Adrenal gland (tissue), 19 donors: ENCODE measurements at places on chromosomes 5 and 9. TPM values are rescaled to one million over a fixed set of nuclear protein-coding genes. Genes with fewer than 3 reads are reported as not detected.
A peak's percentile ranks its signal among the peaks of the same experiment; 100 is the strongest.

DNA sequence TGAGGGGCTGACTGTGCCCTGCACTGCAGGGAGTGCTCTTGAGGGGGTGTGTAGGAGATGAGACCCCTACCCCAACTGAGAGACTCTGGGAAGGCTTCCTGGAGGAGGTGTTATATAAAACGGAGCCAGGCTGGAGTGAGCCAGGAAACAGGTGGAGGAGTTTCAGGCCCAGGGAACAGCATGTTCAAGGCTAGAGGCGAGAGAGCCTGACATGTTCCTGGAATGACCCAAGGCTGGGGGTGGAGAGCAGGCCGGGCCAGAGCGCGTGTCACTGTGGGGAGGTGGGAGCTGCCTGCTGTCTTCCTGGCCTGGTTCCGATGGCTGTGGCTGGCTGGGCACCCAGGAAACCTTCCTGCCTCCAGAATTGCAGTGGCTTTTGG lies 48.7 kb downstream of the RXRA start:
- no peaks in the 10 kb centered on the region for H3K36me3 ChIP-seq
- no peak overlapping the region for H3K4me3 ChIP-seq
- H3K4me1 ChIP-seq, result peaks cover 99% of the 10 kb centered on the region
- peak; percentile 93 for DNase-seq
- peak overlapping the region; percentile 99 for H3K27ac ChIP-seq

DNA sequence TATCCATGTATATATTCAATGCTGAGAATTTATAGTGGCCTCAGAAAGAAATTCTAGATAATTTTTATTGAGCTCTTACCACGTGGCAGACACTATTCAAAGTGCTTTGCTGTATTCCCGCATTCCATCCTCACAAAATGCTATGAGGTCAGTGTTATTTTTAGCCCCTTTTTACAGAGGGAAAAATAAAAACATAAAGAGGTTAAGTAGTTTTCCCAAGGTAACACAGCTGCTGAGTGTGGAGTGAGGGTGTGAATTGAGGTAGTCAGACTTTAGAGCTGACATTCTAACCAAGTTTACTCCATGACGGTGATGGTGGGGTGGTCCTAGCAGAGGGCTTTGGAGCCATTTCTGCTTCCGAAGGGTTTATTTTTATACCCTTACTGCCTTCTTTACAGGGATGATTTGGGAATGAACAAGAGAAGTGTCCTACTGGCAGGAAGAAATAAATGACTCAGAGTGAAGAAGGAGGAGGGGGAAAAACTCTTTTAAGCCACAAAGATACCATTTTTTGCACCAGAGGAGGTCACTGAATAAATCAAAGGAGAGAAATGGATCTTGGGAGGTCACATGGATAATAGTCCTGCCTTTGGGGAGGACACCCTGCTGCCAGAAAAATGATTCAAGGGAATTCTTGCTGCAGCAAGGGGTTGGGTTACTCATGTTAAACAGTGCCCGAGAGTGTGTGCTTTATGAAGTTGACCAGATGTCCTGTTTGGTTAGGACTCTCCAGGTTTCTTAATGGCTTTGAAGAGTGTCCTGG lies 76.1 kb downstream of the HMHB1 start:
- H3K4me3 ChIP-seq, result no peak overlapping the region
- no peak overlapping the region for H3K27ac ChIP-seq
- H3K36me3 ChIP-seq, result no peaks in the 10 kb centered on the region
- no peaks in the 10 kb centered on the region for H3K4me1 ChIP-seq
- H3K27me3 ChIP-seq, result no peaks in the 10 kb centered on the region

The SLC45A2 gene
- not detected for total RNA-seq

DNA sequence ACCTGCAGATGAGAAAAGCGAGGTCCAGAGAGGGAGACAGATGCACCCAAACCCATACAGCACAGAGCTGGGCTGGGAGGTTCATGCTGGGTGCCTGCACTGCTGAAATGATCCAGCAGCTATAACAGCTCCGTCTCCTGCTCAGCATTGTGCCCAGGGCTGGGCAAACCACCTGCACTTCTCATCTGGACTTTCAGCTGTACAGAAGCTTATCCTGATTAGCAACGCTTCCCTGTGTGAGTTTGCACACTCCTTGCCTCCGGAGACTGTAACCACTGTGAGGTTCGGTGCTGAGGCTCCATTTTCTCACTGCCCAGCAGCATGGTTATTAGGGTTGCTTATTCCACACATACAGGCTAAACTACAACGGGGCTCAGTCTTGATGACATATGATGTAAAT lies 326.1 kb downstream of the ASTN2 start:
- DNase-seq, result no peak
- no peak overlapping the region for H3K4me3 ChIP-seq
- no peaks in the 10 kb centered on the region for H3K27me3 ChIP-seq
- no peak overlapping the region for H3K27ac ChIP-seq
- H3K4me1 ChIP-seq, result no peaks in the 10 kb centered on the region

The GSN gene
- 636 TPM for total RNA-seq

The CDKN2A gene
- 15.9 TPM for total RNA-seq

- H3K36me3 ChIP-seq, result no peaks in the 10 kb centered on the region
- H3K27me3 ChIP-seq, result no peaks in the 10 kb centered on the region
- no peak overlapping the region for H3K4me3 ChIP-seq
- DNase-seq, result no peak
- peaks cover 17% of the 10 kb centered on the region for H3K4me1 ChIP-seq
Measured at GRCh38 chr5:110351430-110351829, 375.0 kb downstream of the TMEM232 start.

DNA sequence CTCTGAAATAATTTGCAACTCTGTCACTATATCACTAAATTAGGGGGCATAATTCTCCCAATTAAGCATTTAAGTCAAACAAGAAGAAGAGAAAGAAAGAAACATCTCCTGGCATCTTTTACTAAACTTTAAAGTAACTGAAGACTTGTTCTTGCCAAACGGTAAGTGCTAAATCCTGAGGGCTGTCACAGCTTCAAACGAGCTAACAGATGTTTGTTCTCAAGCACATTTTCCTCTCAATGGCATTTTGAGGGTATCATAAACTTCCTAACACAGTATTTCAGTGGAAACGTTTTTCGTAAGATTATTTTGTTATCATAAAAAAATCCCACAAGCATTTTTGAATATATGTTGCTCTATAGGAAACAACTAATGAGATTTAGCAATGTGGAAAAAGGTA lies 169.5 kb upstream of the TAS2R1 start:
- H3K27ac ChIP-seq, result no peak overlapping the region
- no peaks in the 10 kb centered on the region for H3K27me3 ChIP-seq
- no peak for DNase-seq
- no peak overlapping the region for H3K4me3 ChIP-seq
- no peaks in the 10 kb centered on the region for H3K36me3 ChIP-seq

- H3K27ac ChIP-seq, result no peak overlapping the region
- H3K4me3 ChIP-seq, result no peak overlapping the region
Measured at GRCh38 chr5:93735378-93735777, 6.0 kb downstream of the POU5F2 start.

The PKD2L2 gene
- total RNA-seq, result not detected

DNA sequence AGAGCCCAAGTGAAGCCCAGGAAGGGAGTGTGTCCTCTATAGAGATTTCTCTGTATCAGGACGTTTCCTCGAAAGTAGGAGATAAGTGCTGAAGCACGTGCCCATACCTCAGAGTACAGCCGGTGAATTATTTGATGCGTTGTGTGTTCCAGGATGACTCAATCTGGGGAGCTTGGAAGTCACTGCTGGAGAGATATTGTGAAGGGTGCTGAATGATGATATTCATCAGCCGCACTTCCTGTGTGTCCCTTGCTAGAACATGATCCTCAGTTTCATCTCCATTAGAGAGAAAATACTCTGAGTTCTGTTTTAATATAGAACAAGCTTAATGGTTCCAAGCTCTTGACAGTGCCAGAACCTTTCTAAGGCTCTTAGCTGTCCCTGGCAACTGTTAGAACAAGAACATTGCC lies 402.3 kb upstream of the ADAMTSL1 start:
- peaks cover 8% of the 10 kb centered on the region for H3K4me1 ChIP-seq
- H3K36me3 ChIP-seq, result no peaks in the 10 kb centered on the region
- no peak overlapping the region for H3K4me3 ChIP-seq
- H3K27ac ChIP-seq, result no peak overlapping the region

The SHB gene
- 5.8 TPM for total RNA-seq

GRCh38 chr5:66850354-66851075 lies 254.3 kb downstream of the MAST4 start:
- H3K36me3 ChIP-seq, result no peaks in the 10 kb centered on the region
- no peak overlapping the region for H3K4me3 ChIP-seq
- no peak for DNase-seq
- no peaks in the 10 kb centered on the region for H3K27me3 ChIP-seq

DNA sequence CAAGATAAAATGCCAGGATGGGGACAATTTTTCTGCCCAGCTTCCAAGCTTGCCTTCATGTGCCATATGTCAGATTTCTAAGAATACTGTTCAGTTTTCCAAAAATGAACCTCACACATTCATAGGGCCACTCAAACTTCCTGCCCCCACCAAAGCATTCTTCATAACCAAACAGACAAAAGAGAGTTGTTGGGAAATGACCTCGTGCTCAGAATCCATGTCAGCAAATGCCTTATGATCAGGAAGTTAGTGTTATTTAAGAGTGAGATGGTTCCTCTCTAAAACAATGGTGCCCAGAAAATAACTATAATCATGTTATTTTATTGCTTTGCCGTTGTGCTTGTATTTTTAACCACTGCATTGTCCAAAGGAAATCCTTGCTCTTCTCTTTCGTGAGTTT lies 208.2 kb downstream of the ZNF608 start:
- no peaks in the 10 kb centered on the region for H3K36me3 ChIP-seq
- H3K27ac ChIP-seq, result no peak overlapping the region
- no peak for DNase-seq
- H3K27me3 ChIP-seq, result no peaks in the 10 kb centered on the region

- H3K4me3 ChIP-seq, result no peak overlapping the region
- H3K27ac ChIP-seq, result no peak overlapping the region
- peak; percentile 29 for DNase-seq
- no peaks in the 10 kb centered on the region for H3K4me1 ChIP-seq
Measured at GRCh38 chr9:99778308-99778707, 43.4 kb upstream of the NR4A3 start.

GRCh38 chr5:123709422-123709821 lies 197.4 kb downstream of the CSNK1G3 start:
- no peaks in the 10 kb centered on the region for H3K27me3 ChIP-seq
- no peaks in the 10 kb centered on the region for H3K4me1 ChIP-seq
- H3K27ac ChIP-seq, result no peak overlapping the region
- no peaks in the 10 kb centered on the region for H3K36me3 ChIP-seq
- no peak for DNase-seq

The CARTPT gene
- total RNA-seq, result 0.74 TPM

GRCh38 chr9:92349771-92350739 lies 24.3 kb downstream of the CENPP start:
- no peaks in the 10 kb centered on the region for H3K27me3 ChIP-seq
- no peak overlapping the region for H3K4me3 ChIP-seq
- no peak for DNase-seq
- H3K27ac ChIP-seq, result no peak overlapping the region
- H3K4me1 ChIP-seq, result no peaks in the 10 kb centered on the region

- no peaks in the 10 kb centered on the region for H3K27me3 ChIP-seq
- H3K27ac ChIP-seq, result no peak overlapping the region
- peak; percentile 39 for DNase-seq
- peaks cover 34% of the 10 kb centered on the region for H3K36me3 ChIP-seq
Measured at GRCh38 chr5:136053336-136054141, 24.8 kb downstream of the TGFBI start.

DNA sequence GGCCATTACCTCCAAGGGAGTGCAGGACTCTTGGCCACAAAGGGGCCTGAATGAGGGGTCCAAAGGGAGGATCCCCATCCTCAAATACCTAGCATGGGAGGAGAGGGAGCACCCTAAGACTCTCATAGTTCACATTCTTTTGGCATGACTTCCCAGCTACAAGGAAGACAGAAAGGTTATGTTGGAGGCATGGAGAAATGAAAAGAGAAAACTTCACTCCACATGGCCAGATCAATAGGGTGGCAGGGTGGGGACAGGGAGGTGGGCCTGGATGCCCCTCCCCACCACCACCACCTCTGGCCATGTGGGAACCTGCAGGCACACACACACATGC lies 97.6 kb downstream of the PAX5 start:
- no peaks in the 10 kb centered on the region for H3K4me1 ChIP-seq
- H3K27me3 ChIP-seq, result peaks cover 4% of the 10 kb centered on the region
- no peak overlapping the region for H3K4me3 ChIP-seq
- H3K36me3 ChIP-seq, result no peaks in the 10 kb centered on the region
- H3K27ac ChIP-seq, result no peak overlapping the region

- no peaks in the 10 kb centered on the region for H3K36me3 ChIP-seq
- DNase-seq, result no peak
- no peaks in the 10 kb centered on the region for H3K4me1 ChIP-seq
- H3K4me3 ChIP-seq, result no peak overlapping the region
- H3K27me3 ChIP-seq, result no peaks in the 10 kb centered on the region
Measured at GRCh38 chr5:59158165-59158564, 575.3 kb downstream of the RAB3C start.

DNA sequence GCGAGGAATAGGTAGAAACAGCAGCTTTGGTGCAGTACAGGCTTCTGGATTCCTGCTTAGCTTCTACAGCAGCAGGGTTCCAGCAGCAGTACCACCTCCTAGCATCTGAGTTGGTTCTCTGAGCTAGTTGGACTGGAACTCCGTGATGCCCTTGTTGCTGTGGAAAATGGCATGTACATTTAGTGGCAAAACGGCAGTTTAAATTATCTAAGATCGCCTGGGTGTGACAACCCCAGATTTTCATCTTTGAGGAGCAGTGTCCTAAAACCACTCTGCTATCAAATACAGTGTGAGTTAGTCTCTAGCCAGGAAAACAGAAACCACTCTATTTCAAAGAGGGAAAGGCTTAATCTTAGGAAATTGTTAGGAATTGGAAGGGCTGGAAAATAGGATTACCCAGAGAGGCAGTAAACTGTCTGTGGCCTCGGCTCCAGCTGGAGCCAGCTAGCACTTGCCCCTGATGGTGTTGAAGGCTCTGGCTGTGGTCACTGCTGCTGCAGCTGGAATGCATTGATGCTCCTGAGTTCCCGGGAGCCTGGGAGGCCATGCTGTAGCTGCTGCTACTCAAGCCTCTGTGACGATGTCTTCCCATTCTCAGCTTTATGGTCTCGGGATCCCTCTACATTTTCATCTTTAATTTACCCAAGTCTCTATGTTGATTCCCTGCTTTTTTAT lies 29.4 kb downstream of the RAD23B start:
- no peak for DNase-seq
- no peaks in the 10 kb centered on the region for H3K36me3 ChIP-seq
- no peak overlapping the region for H3K27ac ChIP-seq
- H3K27me3 ChIP-seq, result no peaks in the 10 kb centered on the region
- no peak overlapping the region for H3K4me3 ChIP-seq

DNA sequence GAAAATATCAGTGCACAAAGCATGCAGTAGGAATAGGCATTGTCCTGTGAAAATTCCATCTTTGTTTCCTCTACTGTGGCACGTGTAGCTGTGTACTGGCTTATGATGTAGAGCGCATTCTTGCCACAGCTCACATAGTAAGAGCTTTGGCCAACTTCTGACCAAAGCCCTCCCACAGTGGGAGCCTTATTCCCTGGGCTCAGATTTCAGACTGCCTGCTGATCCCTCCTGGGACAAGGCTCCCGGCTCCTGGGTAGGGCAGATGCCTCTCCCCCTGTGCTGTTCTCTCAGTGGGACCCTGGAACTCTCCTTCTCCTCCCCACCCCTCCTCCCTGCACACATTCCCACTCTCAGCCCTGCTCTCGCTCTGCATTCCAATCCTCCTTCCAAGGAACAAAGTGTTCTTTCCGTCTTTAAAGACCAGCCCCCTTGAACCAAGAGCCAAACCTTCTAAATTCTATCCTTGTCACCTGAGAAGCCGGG lies 17.5 kb downstream of the LCP2 start:
- H3K27me3 ChIP-seq, result no peaks in the 10 kb centered on the region
- H3K36me3 ChIP-seq, result no peaks in the 10 kb centered on the region
- no peak overlapping the region for H3K4me3 ChIP-seq
- no peak for DNase-seq
- H3K4me1 ChIP-seq, result peaks cover 4% of the 10 kb centered on the region
- H3K27ac ChIP-seq, result no peak overlapping the region

The TXNDC8 gene
- total RNA-seq, result not detected
